Spinal cord (tissue), 10 donors: ENCODE measurements at places on chromosomes 4 and X. TPM values are rescaled to one million over a fixed set of nuclear protein-coding genes. Genes with fewer than 3 reads are reported as not detected.

GRCh38 chrX:37315511-37316248 is 33.5 kb upstream of the PRRG1 start:
- no peak for DNase-seq
- peaks cover 5% of the 10 kb centered on the region for H3K27me3 ChIP-seq
- no peaks in the 10 kb centered on the region for H3K4me1 ChIP-seq

- H3K27me3 ChIP-seq: no peaks in the 10 kb centered on the region
- H3K4me3 ChIP-seq: no peak overlapping the region
- DNase-seq: no peak
These were observed 711 bp downstream of the PNMA6E start for GRCh38 chrX:153400146-153401132.

KLKB1 gene
- total RNA-seq: 23.7 TPM

DNA sequence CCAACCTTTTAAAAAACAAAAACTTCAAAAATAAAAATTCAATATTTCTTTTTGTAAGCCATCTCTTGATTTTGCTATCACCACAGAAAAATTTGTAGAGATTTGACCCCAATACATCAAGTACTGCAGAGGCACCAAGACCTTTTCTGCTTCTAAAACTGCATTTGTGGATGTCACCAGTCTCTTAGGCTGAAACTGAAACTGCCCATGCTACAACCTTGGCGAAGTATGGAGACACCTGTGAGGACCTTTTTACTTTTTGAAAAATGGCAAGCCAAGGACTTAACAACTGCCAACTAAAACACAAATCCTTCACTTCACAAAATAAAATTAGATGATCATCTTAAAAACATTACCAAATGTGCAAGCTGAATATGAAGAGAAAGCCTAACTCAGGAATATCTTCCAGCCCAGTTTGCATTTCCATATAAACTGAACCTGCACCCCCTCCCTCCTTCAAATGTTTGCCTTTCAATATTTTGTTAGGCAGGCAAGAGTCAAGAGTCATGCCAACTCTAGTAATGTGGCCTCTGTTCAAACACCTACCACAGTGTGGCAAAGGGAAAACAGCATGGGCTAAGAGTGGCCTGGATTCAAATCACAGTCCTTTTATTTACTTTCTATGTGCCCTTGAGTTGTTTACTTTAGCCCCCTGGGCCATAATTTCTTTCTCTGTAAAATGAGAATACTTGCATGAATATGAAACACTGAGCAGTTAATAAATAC is 389.4 kb downstream of the OPHN1 start:
- no peak overlapping the region for H3K4me3 ChIP-seq
- H3K4me1 ChIP-seq: no peaks in the 10 kb centered on the region
- no peaks in the 10 kb centered on the region for H3K27me3 ChIP-seq
- no peaks in the 10 kb centered on the region for H3K36me3 ChIP-seq
- no peak overlapping the region for H3K27ac ChIP-seq
- no peak for DNase-seq

REELD1 gene
- 0.30 TPM for total RNA-seq

DNA sequence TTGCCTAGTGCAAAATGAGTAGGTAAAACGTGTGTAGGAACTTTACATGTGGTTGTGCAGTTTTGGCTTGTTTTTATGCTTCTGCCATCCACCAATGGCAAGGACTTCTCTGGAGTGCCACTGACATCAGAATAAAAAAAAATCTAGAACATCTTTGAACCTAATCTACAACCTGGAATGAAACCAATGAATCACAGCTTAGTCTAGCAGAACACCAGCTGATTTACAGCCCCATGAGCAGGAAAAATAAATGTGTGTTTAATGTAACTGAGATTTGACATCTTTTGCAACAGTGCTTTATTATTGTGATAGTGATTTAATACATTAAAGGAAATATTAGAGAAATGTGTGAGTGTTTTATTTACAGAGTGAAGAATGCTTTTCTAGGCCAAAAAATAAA is 995.1 kb downstream of the PCDH7 start:
- no peaks in the 10 kb centered on the region for H3K27me3 ChIP-seq
- no peaks in the 10 kb centered on the region for H3K36me3 ChIP-seq
- no peak for DNase-seq
- no peak overlapping the region for H3K4me3 ChIP-seq
- no peak overlapping the region for H3K27ac ChIP-seq

PLP1 gene
- 2,816 TPM for total RNA-seq

- no peaks in the 10 kb centered on the region for H3K36me3 ChIP-seq
- no peaks in the 10 kb centered on the region for H3K27me3 ChIP-seq
- no peak overlapping the region for H3K27ac ChIP-seq
- peak; percentile 86 for DNase-seq
- H3K4me3 ChIP-seq: no peak overlapping the region
These were observed 29.3 kb upstream of the CBR4 start for GRCh38 chr4:169039251-169039954.

DNA sequence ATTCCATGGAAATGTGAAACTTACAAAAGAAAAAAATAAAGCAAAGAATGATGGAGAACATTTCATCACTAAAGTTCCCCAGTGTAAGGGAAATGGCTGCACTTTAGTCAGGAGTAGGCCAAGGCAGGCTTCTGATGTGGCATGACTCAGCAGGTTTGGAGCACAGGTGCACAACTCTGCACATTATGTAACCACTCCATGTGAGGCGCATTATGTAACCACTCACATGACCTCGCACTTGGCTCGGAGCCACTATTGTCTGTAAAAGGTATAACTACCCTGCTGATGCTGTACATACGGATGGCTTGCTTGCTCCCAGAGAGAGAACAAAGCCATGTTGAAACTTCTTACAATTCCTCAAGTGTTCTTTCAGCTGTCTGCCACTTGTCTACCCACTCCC is 727.6 kb downstream of the TRAM1L1 start:
- no peaks in the 10 kb centered on the region for H3K4me1 ChIP-seq
- H3K27ac ChIP-seq: no peak overlapping the region
- DNase-seq: no peak
- no peaks in the 10 kb centered on the region for H3K27me3 ChIP-seq

GRCh38 chr4:3404546-3404945 is 37.2 kb upstream of the HGFAC start:
- peaks cover 31% of the 10 kb centered on the region for H3K4me1 ChIP-seq
- H3K27ac ChIP-seq: no peak overlapping the region
- H3K4me3 ChIP-seq: no peak overlapping the region
- peaks cover 18% of the 10 kb centered on the region for H3K36me3 ChIP-seq
- H3K27me3 ChIP-seq: no peaks in the 10 kb centered on the region

GRCh38 chr4:95045429-95045828 is 287.7 kb downstream of the BMPR1B start:
- no peaks in the 10 kb centered on the region for H3K36me3 ChIP-seq
- peaks cover 2% of the 10 kb centered on the region for H3K4me1 ChIP-seq
- H3K27ac ChIP-seq: peak overlapping the region; percentile 70
- H3K4me3 ChIP-seq: no peak overlapping the region
- no peaks in the 10 kb centered on the region for H3K27me3 ChIP-seq

DNA sequence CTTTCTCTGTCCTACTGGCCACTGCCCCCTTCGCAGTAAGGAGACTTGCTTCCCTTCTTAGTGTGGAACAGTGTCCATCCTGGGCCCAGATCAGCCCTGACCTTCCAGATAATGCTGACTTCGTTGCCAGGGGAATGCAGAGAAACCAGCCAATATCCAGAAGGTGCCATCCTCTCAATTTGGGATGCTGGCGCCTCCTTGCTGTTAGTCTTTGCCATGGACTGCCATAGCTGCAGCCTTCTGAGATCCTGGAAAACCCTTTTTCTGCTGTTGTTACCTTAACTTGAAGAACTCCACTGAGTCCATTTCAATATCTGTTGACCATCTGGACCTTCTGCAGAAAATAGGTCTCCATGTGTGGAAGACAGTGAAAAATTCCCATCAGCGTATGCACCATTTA is 21.8 kb downstream of the RAI2 start:
- no peak overlapping the region for H3K4me3 ChIP-seq
- H3K4me1 ChIP-seq: no peaks in the 10 kb centered on the region
- H3K27me3 ChIP-seq: peaks cover 13% of the 10 kb centered on the region
- H3K36me3 ChIP-seq: no peaks in the 10 kb centered on the region
- DNase-seq: no peak

DNA sequence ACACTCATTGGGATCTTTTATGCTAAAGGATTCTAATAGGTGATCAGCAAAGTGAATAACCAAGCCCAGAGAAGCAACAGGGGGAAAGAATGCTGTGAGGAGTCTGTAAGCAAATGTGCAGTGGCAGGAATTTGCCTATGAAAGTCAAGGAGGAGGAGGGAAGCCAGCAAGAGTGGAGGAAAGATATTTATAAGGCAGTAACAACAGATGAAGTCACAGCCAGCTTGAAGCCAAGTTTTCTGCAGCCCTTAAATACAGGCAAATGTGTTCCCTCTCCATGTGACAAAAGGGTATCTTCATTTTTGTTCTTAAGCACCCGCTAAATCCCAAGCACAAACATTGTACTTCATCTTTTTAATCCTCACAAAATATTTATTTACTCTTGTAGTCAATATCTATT is 275.0 kb upstream of the CLNK start:
- H3K4me3 ChIP-seq: no peak overlapping the region
- peak; percentile 41 for DNase-seq
- no peaks in the 10 kb centered on the region for H3K4me1 ChIP-seq
- no peak overlapping the region for H3K27ac ChIP-seq
- H3K27me3 ChIP-seq: no peaks in the 10 kb centered on the region

UGT2A3 gene
- total RNA-seq: not detected

ETDA gene
- not detected for total RNA-seq

COX7B2 gene
- total RNA-seq: not detected

DNA sequence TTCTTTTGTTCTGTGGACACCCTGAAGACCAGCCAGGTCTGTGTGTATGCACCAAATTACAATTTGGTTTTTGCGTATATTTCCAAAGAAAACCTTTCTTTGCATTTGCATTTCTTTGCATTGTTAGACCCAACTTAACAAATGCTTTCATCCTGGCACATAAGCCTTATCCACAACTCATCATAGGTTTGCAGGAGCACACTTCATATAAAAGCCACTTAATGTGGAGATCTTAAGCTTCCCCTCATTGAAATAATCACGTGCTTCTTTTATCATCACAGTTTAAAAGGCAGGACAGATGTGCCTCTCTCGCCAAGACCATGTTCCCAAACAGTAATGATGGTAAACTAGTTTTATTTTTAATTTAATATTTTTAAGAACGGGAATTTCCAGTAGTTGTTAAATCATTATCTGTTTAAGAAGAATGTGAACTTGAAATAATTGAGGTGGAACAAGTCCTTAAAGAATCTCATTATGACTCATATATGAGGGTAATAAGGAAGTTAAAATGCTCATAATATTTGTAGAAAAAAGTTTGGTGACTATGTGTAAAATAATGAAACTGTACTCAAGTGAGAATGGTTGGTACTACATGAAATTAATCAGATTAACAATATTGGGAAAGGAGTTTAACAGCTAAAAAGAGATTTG is 65.5 kb downstream of the GLRA3 start:
- DNase-seq: no peak
- no peaks in the 10 kb centered on the region for H3K4me1 ChIP-seq
- H3K4me3 ChIP-seq: no peak overlapping the region
- no peaks in the 10 kb centered on the region for H3K27me3 ChIP-seq
- H3K36me3 ChIP-seq: no peaks in the 10 kb centered on the region
- no peak overlapping the region for H3K27ac ChIP-seq

DNA sequence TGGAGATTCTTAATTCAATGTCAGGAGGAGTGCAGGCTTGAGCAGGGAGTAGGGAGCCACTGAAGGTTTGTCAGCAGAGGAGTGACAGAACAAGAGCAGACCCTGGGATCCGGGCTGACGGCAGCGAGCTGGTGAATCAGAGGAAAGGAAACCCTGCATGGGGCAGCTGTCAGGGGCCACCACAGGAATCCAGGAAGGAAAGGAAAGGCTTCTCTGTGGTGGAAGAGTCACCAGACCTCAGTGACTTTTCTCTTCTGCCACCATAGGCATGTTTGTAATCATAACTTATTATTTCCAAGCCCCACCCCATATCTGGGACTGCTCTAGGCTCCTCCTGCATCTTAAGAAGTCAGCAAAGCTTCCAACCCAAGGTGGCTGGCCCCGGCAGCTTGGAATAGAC is 150.9 kb downstream of the BCOR start:
- DNase-seq: no peak
- H3K4me1 ChIP-seq: peaks cover 4% of the 10 kb centered on the region
- H3K27ac ChIP-seq: no peak overlapping the region
- H3K4me3 ChIP-seq: no peak overlapping the region
- H3K36me3 ChIP-seq: no peaks in the 10 kb centered on the region

GRCh38 chrX:103585411-103586313 is at the start of gene TCEAL4:
Gene TCEAL4 (plus strand): TSS chrX:103585515. CDS start chrX:103586676, 1,161 bp downstream.
- H3K27me3 ChIP-seq: peaks cover 7% of the 10 kb centered on the region
- H3K4me1 ChIP-seq: peaks cover 5% of the 10 kb centered on the region
- H3K27ac ChIP-seq: peak within 1 kb of the TSS; percentile 89
- H3K4me3 ChIP-seq: peak within 1 kb of the TSS; percentile 69
- peaks cover 2% of the 10 kb centered on the region for H3K36me3 ChIP-seq

DNA sequence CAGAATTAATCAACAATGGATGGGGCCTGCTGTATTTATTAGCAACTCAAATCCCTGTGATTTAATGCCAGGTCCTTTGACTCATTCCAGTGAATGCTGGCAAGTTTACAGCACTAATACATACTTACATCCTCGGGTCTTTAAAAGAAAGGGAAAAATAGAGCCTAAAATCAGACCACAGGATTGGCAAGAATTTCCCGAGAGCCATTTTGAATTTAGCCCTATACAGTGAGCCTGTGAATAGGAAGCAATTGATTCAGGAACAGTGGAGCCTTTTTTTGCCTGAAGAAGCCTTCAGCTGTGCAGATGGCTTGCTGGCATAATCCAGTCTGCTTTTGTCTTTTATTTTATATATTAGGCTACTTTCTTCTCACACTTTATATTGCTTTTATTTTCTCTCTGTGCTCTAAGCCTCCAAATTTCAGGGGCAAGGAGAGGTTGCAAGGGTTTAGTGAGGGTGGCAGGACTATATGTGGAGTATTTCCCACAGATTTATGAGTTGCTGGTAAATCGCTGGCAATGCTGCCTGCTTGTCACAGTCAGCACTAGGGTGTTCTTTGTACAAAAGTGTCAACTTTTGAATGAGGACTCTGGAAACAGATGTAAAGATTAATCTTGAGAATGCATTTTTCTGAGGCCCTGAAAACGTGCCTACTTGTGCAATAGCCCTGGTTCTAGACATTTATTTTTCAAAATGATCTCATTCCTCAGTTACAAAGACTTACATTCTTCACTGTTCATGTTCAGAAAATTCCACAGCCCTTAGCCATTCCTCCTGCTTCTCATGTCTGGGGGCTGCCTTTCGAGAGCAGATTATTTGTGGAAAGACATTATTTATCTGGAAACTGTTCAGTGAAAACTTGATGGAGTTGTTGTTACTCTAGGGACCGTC is 303.5 kb downstream of the SPRY1 start:
- no peaks in the 10 kb centered on the region for H3K27me3 ChIP-seq
- peak; percentile 65 for DNase-seq
- H3K36me3 ChIP-seq: no peaks in the 10 kb centered on the region
